ENCODE measurements at places on chromosomes 4 and X.

- peak; percentile 53 for DNase-seq
Observed at GRCh38 chrX:10110984-10111363, 45.8 kb upstream of the CLCN4 start.

DNA sequence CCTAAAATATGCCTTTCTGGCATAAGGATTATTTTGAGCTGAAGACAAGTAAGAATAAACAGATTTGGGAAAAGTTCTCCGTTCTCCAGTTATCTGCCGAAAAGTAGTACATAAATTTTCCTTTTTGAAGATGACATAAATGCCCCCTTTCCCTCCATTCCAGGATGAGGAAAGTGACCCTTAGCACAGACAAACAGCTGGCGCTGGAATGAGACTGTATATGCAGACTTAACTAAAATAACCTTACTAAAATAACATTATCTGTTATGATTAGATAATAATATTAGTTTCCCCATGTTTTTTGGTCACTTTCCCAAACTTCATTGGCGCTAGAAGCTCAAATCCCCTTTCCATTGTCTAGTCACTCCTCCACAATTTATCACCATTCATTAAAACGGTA is 21.5 kb downstream of the PDGFC start:
- no peak for DNase-seq

DNA sequence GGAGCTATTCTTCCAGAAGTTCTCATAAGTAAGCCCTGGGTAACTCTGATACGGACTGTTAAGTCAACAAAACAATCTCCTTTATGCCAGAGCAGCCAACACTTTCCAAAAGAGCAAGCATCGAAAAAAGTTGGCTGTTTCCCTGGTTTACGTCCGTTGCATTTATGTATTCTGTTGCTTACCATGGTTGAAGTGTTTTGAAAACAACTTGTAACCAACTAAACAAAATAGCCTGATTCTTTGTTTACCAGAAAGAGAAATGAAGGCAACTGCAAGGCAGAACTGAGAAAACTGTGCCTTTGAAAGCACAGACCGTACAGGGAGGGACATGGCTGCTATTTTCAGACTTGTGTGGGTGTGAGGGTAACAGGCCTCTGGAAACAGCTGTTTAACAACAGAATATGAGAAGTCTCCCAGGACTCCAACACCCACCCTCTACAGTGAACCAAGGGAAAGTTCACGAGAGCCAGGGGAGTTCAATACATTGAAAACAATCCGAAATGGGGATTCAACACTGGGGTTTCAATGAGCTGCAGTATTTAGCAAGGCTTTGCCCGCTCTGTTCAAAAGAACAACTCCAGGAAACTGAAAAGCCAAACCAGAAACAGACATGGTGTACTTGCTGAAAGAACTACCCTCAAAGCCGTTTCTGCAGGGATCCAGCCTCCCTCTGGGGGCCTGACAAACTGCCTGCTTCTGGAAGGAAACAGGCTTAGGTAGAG is 95.8 kb upstream of the EGFL6 start:
- peak; percentile 21 for DNase-seq

GRCh38 chrX:103415528-103415927 is 39.2 kb downstream of the BEX3 start:
- DNase-seq = no peak

DNA sequence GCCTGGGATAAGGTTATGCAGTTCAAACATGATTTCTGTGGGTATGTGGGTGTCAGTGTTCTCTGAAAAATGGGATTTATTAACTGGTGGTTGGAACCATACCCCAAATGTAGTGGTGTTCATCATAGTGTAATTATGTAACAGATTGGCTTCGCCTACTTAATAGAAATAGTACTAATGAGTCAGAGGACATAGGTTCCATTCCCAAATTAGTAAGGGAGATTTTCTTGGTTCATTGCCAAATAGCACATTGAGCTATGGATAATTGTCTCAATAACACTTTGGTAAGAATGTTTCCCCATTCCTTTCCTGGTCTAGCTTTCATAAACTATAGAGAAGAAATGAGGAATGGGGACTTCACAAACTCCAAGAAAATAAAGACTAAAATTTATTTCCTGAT is 20.5 kb upstream of the CYBB start:
- DNase-seq = no peak

DNA sequence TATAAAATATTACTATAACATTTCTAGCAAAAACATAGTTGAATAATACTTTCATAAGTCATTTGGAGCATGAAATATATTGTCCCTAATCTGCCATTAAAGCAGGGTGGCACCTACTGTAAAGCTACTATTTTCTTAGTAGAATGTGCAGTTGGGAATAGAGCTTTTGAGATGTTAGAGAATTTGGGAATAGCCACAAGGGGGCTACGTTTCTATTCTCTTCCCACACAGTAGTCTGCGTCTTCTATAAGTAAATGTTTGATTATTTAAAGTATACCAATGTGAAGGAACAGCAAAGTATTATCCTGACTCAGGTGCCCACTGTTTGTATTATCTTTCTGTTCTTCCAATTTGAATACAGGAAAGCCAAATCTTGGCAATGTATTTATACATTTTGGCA is 323.2 kb upstream of the GIMD1 start:
- no peak for DNase-seq

- no peak for DNase-seq
Observed at GRCh38 chr4:133162941-133163340, 13.8 kb downstream of the PCDH10 start.

DNA sequence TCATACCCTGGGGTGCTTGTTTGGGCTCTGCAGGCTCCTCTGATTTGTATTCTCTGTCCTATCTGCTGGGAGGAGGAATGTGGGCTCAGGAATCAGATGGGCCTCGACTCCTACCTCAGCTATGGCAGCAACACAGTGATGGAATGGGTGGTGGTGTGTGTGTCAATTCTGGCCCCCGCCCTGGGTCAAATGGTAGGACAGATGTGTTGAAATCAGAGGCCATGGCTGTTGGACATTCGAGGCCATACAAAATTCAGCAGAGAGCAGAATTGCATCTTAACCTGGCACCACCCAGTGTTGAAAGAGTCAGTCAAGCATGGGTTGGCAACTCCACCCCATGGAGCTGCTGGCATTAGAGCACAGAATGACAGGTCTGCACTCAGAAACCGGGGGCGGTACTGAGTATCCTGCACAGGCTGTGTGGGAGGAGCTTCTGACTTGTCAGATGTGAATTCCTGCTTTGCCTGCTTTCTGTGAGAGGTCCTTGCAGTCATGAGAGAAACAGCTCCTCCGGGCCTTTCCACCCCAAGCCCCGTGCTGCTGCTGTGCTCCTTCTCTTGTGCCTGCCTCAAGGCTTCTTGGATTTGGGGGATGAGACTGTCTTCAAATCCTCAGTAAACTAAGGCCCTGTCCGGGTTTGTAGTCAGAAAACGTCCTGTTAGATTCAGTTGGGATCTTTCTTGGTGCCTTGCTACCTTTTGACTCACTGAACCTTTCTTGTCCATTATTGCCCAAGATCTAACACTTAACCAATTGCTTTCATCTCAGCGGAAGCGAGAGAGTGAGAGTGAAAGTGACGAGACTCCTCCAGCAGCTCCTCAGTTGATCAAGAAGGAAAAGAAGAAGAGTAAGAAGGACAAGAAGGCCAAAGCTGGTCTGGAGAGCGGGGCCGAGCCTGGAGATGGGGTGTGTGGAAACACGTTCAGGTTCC is 13.0 kb downstream of the DKC1 start:
- peak; percentile 36 for DNase-seq

- DNase-seq = no peak
Observed at GRCh38 chr4:178142724-178143123, 700.5 kb upstream of the AGA start.

DNA sequence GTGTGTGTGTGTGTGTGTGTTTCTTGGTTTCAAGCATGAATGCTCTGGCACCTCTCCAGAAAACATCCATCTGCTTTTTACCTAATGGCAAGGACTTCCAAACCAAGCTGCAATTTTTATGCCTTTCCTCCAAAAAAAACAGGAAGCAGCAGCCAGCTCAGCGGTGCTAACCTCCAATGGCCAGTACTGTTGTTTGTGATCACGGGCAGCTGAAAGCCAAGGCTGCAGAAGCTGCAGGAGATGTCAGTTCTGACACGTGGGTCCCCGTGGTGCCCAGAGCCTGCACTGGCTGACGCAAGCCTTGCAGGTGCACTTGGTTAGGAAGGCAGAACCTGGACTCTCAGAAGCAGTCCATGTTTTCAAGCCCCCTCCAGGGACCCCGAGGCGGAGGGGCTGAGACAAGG is 313.6 kb upstream of the DDX53 start:
- DNase-seq = peak; percentile 17

GRCh38 chr4:36872679-36873078 is 371.9 kb upstream of the NWD2 start:
- DNase-seq = no peak

DNA sequence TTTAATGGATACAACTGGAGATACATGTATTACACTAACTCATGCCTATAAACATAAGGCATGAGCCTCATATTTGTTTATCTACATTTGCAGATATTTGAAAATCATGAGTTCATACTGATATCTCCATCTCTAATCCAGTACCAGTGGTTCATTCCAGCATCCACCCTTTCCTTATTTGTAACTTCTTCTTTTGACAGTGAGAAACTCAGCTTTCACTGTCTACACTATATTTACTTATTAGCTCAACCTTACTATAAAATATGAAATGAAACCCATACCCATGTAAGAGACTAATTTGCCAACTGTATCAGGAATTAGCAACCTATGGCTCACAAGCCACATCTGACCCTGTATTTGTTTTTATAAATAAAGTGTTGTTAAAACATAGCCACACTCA is 161.9 kb upstream of the GPRIN3 start:
- DNase-seq = no peak

GRCh38 chr4:152014280-152014679 is 253.5 kb upstream of the GATB start:
- DNase-seq = no peak

DNA sequence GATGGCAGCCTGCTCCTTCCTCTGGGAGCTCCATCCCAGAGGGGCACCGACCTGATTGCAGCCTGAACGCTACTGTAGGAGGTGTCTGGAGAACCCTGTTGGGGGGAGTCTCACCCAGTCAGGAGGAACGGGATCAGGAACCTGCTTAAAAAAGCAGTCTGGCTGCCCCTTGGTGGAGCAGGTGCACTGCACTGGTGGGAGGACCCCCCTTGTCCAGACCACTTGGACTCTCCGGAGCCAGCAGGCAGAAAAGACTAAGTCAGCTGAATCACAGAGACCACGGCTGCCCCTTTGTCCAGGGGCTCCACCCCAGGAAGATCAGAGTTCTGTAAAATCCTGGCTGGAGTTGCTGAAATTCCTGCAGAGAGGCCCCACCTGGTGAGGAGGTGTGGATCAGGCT is 67.3 kb upstream of the MAGEB18 start:
- no peak for DNase-seq

DNA sequence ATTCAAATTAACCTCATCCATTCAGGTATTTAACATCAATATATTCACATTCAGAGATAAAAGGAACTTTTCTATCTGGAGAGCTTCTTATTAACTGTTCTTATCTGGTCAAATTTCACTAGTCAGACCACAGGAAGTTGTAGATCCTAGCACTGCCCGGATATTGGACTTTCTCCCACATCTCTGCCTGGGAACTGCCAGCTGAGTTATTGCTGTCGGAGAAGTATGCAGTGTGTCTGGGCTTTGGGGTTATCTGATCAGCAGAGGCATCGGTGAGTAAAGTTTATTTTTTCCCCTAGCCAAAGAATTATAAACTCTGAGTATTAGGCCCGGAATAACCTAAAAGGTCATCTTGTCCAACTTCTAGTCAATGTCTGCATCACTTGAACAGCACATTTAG is 45.1 kb downstream of the OR13H1 start:
- DNase-seq = no peak

GRCh38 chrX:140065961-140066662 is 100.8 kb upstream of the CXorf66 start:
- no peak for DNase-seq

GRCh38 chr4:15938182-15938581 is 358 bp downstream of the FGFBP1 start:
- no peak for DNase-seq

GRCh38 chr4:179880756-179881155 is 2362.4 kb upstream of the TENM3 start:
- DNase-seq = no peak

DNA sequence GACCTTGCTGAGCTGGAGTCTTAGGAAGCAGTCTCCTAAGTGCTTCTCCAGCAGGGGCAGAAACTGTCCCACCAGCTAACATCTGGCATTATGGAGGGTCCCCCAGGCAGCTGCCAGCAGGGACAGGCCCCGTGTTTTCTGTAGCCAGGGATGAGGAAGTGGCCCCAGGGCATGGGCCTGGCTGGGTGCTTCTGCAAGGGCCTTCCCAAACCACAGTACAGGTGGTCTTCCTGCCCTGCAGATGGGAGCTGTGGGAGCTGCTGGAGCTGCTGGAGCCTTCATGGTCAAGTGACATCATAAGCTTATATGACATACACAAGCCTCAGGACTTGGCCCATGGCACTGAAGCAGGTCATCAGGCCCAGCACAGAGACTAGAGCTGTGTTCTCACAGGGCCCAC is 5.0 kb upstream of the MSANTD1 start:
- DNase-seq = no peak

- DNase-seq = no peak
Observed at GRCh38 chr4:3422808-3423297, 18.9 kb upstream of the HGFAC start.

DNA sequence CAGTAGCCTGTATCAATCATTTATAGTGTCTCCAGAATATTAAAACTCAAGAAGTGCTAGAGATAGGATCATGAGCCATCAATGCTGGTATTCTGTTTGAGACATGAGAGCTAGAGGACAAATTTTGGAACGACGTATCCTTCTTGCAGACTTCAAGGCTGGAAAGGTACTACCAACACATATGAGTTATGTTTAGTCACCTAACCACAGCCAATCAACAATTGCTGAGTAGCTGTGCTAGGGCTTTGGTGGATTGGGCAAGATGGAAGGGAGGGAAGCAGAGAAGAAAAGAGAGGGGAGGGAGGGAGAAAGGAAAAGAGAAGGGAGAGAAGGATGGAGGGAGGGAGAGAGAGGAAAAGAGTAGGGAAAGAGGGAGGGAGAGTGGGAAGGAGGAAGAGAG is 21.6 kb upstream of the RAI2 start:
- DNase-seq = no peak

DNA sequence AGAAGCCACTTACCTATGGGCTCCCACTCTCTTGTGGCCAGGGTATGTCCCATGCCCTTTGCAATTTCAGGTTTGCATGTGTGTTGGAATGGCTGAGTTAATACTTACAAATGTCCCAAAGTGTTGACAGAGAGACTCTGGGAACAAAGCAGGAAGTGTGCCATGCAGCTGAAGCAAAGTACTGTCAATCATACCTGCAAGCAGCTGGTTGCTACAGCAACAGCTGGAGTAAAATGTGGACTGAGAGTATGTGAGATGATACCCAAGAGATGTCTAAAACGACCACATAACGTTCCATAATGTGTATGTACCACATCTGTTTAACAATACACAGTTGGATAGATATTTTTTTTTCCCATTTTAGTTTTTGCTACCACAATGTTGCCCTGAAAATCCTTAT is 82.8 kb upstream of the CAMK2D start:
- DNase-seq = no peak

GRCh38 chrX:40267334-40268187 is 169.8 kb upstream of the BCOR start:
- no peak for DNase-seq

- no peak for DNase-seq
Observed at GRCh38 chr4:7286170-7286569, 93.8 kb downstream of the SORCS2 start.

Data from testis (tissue), 5 donors.